ENCODE measurements at places on chromosomes 1 and 21. TPM values are rescaled to one million over a fixed set of nuclear protein-coding genes. Genes with fewer than 3 reads are reported as not detected.

- no peak for DNase-seq
Observed at GRCh38 chr1:203450001-203450400, 25.6 kb upstream of the PRELP start.

DNA sequence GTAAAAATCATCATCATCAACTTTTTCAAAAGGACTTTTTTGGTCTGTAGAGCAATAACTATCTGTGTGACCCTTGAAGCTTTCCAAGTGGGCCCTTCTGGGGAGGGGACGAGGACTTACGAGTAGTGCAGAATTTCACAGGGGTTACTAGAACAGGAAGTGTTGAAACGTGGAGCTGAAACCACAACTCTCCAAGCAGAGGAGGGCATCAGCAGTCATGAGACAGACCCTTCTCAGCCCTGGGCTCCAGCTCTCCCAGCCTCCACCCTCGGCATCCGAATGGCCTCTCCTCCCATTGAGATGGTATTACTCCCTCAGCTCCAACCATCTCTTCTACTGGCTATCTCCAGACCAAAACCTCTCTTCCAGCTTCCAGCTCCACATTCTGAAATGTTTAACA, 3.6 kb downstream of the FAM89A start:
- no peak for DNase-seq

- DNase-seq: no peak
Observed at GRCh38 chr1:56265216-56265615, 314.1 kb downstream of the PLPP3 start.

- DNase-seq: no peak
Observed at GRCh38 chr1:202272103-202272845, 69.5 kb downstream of the UBE2T start.

DNA sequence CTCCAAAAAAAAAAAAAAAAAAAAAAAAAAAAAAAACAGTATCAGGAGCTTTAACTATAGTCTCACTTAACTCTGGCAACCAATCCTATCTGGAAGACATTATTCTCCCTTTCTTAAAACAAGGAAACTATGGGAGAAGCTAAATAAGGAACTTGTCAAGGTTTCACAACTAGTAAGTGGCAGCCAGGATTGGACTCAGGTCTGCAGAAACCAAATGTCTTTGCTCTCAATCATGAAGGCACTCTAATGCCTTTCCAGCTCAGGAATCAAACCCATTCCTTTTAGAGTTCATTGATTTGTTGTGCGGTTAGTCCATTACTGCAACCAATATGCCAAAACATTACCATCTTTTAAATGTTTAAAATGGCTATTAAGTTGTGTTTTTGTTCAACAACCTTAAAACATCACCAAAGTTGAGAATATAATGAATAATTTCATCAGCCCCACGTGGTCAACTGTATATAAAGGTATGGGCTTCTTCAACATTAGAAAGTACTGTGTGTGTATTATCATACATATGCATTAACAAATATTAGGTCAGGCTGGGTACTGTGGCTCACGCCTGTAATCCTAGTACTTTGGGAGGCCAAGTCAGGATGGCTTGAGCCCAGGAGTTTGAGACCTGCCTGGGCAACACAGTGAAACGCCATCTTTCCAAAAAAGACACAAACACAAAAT, 1.5 kb downstream of the EPRS1 start:
- no peak for DNase-seq

DNA sequence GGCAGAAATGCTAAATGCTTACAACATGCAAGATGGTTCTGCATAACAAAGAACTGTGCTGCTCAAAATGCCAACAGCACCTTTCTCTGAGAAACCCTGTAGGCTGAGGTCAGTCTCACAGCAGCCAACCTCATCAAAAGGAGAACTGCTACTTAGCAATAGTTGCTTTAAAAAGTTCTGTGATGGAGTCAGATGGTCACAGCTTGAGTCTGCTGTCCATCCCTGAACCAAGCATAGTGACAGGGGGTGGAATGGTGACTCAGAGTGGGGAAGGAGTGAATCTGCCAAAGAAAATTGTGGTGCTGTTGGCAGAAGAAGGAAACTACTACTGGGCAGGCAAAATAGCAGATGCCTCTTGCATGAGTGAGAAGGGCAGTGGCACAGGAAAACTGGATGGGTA, 106.0 kb upstream of the FAM78B start:
- DNase-seq: no peak

DNA sequence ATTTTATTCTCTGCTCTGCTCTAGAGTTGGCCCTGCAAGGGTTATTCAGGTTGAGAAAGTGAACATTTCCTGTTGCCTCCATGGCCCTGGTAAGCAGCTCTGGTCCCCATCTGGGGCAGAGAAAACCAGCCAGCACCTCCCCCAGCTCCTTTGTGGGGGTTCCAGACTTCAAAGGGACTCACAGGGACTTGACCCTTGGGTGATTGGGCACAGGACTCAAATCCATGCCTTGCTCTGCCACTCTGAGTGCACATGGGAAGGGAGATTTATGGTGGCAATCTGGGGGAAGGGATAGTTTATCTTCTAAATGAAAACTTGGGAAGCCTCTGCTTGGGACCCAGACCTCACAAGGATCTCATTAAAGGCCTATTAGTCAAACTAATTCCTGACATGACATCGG, 212.8 kb downstream of the FOXD2 start:
- no peak for DNase-seq

GRCh38 chr1:76113446-76113845, 38.9 kb downstream of the ST6GALNAC3 start:
- no peak for DNase-seq

GRCh38 chr1:53303726-53304515, 23.9 kb downstream of the LRP8 start:
- DNase-seq: no peak

DNA sequence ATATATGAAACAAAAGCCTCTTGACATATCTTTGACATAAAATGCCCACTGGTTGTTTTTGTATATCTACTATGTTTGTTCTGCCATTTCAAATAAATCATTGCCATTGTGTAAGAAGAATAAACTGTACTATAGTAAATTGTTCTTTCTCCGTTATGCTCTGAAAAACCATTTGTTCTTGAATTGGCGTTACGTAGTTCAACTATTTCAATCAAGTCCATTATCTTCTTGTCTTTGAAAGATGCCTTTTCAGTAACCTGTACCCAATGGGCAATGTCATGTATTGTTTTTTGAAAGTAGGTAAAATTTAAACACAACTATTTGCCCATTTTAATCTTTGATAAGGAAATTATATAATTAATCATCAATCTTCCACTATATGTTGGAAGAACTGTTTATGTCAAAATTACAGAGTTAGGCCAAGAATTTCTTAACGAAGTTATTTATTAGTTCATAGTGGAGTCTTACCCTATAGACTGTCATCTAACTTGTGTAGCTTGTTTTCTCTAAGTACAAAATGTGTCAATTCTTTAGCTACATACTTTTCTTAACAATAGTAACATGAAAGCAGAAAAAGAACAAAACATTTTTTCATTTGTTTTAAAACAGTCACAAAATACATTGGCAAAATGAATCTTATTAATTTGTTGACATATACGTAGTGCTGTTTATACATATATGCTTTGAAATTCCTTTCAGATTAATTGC, 294.8 kb downstream of the PTPRC start:
- no peak for DNase-seq

ALPL gene
- total RNA-seq: 14.7 TPM

RBM34 gene
- 122 TPM for total RNA-seq

OXCT2 gene
- 1.2 TPM for total RNA-seq

TMEM61 gene
- not detected for total RNA-seq

S100A3 gene
- not detected for total RNA-seq

NIBAN1 gene
- 23.0 TPM for total RNA-seq

SPRR5 gene
- total RNA-seq: not detected

Measured in activated B cell treated with CpG ODN at 0.5 μM for 24 hours (primary cell).